ENCODE measurements at places on chromosomes 16 and 17. TPM values are rescaled to one million over a fixed set of nuclear protein-coding genes. Genes with fewer than 3 reads are reported as not detected.

The TIMM22 gene
- 14.0 TPM for total RNA-seq

DNA sequence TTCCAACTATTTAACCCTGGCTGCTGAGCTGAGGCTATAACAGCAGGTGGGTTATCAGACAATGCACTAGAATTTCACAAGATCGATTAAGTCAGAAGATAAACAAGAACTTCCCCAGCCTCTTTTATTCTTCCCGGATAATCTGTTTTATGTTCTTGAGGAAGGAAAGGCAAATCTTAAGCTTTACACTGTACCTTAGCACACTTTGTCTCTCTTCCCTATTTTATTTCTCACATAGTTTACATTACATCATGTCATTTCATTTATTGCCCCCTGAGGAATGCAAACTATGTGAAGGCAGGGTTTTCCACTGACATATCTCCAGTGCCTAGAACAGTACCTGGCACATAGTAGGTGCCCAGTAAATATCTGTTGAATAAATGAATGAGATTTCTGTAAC is 139.6 kb downstream of the SKAP1 start:
- peaks cover 27% of the 10 kb centered on the region for H3K4me1 ChIP-seq
- no peaks in the 10 kb centered on the region for H3K36me3 ChIP-seq
- no peaks in the 10 kb centered on the region for H3K27me3 ChIP-seq
- H3K27ac ChIP-seq = no peak overlapping the region

- peaks cover 12% of the 10 kb centered on the region for H3K4me1 ChIP-seq
- H3K27ac ChIP-seq = no peak overlapping the region
- no peak overlapping the region for H3K4me3 ChIP-seq
- no peaks in the 10 kb centered on the region for H3K36me3 ChIP-seq
- H3K27me3 ChIP-seq = no peaks in the 10 kb centered on the region
Measured at GRCh38 chr17:57666946-57667345, 78.2 kb downstream of the CCDC182 start.

DNA sequence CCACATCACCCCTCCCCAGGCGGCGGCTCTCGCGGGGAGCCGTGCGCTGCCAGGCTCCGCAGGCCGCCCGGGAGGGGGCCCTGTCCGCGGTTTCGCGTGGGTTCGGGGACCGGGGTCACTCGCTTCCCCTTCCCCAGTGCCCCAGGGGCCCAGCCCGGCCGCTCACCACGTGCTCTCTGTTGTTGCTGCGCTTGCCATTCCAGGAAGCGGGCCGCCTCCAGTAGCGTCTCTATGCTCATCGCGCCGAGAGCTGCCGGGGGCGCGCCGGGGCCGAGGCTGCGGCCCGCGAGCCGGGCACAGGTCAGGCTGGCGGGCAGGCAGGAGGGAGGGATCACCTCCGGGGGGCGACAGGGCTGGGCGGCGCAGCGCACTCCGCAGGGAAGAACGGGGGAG is 390 bp downstream of the MNT start:
- peak overlapping the region; percentile 97 for H3K27ac ChIP-seq
- peaks cover 83% of the 10 kb centered on the region for H3K4me1 ChIP-seq
- no peaks in the 10 kb centered on the region for H3K27me3 ChIP-seq

DNA sequence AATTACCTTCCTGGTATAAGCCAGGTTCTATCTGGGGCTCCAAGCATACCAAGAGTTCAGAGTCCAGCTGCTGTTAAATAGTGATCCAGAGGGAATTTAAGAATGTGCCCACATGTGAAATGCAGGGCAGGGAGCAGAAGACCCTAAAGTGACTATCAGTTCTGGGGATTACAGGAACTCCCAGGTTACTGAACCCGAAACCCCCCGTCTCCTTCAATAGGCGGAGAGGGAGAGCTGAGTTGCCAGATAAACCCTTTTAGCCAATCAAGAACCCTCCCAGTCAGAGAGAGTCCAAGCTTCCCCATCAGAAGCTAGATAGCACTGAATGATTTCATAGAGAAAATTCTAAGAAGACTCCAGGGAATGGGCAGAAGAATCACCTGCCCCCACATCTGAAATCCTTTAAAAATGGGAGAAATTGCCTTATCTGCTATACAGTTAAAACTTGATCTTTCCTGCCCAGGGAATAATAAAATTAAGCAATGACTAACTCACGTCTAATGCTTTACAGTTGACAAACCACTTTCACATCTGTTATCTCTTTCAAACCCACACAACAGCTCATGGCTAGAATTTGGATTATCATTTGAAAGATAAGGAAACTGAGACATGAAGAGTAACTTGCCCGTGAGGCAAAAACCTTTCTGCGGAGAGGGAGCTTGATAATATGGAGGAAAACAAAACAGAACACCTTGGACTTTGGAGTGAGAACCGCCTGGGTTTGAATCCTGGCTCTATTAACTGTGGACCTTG is 10.2 kb downstream of the NOG start:
- no peaks in the 10 kb centered on the region for H3K27me3 ChIP-seq
- H3K36me3 ChIP-seq = no peaks in the 10 kb centered on the region
- DNase-seq = no peak
- no peaks in the 10 kb centered on the region for H3K4me1 ChIP-seq
- H3K4me3 ChIP-seq = no peak overlapping the region
- H3K27ac ChIP-seq = no peak overlapping the region

The CCL23 gene
- total RNA-seq = not detected

The KRT222 gene
- 5.0 TPM for total RNA-seq

The NACA2 gene
- not detected for total RNA-seq

The CAMKK1 gene
- 10.6 TPM for total RNA-seq

The TMEM208 gene
- total RNA-seq = 36.1 TPM

The CAPNS2 gene
- not detected for total RNA-seq

DNA sequence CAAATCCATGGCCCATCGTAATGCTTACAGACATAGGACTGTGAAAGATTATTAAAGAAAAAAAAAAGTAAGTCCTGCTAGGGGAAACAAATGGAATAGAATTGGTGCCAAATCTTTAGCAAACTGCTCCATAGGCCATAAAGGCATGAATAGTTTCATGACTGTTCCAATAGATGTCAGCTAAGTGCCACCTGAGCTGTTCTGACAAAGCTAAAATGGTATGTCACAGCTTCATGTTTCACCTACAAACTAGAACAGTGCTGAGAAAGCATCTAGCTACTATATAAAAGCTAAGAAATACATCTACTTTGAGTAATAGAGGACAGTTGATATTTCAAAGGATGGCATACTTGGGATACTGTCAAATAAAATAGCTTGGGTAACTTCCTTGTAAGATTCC is 771.6 kb upstream of the CA10 start:
- no peaks in the 10 kb centered on the region for H3K4me1 ChIP-seq
- H3K27ac ChIP-seq = no peak overlapping the region
- no peak overlapping the region for H3K4me3 ChIP-seq
- no peaks in the 10 kb centered on the region for H3K27me3 ChIP-seq
- no peaks in the 10 kb centered on the region for H3K36me3 ChIP-seq

DNA sequence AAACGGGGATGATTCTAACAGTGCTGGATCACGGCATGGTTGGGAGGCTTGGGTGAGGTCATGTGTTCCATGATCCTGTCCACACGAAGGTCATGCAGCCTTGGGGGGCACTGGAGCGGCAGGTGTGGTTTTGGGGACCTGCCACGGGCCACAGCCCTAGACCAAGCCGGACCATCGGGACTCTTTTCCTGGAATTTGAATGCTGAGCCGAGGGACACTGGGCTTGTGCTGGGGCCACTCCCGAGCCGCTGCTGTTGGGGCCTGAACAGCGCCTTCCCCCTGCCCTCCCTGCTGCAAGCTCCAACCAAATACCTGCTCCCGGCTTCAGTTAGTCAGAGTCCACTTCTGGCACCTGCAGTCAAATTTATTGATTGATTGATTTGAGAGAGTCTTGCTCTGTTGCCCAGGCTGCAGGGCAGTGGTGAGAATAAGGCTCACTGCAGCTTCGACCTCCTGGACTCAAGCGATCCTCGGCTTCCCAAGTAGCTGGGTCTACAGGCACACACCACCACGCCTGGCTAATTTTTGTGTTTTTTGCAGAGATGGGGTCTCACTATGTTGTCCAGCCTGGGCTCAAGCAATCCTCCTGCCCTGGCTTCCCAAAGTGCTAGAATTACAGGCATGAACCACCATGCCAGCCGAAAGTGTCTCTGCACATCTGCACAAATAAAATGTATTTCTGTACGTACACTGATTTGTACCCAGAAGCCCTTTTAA is 37.2 kb upstream of the SLC38A10 start:
- no peak for DNase-seq
- peaks cover 76% of the 10 kb centered on the region for H3K4me1 ChIP-seq
- no peak overlapping the region for H3K4me3 ChIP-seq
- no peak overlapping the region for H3K27ac ChIP-seq

DNA sequence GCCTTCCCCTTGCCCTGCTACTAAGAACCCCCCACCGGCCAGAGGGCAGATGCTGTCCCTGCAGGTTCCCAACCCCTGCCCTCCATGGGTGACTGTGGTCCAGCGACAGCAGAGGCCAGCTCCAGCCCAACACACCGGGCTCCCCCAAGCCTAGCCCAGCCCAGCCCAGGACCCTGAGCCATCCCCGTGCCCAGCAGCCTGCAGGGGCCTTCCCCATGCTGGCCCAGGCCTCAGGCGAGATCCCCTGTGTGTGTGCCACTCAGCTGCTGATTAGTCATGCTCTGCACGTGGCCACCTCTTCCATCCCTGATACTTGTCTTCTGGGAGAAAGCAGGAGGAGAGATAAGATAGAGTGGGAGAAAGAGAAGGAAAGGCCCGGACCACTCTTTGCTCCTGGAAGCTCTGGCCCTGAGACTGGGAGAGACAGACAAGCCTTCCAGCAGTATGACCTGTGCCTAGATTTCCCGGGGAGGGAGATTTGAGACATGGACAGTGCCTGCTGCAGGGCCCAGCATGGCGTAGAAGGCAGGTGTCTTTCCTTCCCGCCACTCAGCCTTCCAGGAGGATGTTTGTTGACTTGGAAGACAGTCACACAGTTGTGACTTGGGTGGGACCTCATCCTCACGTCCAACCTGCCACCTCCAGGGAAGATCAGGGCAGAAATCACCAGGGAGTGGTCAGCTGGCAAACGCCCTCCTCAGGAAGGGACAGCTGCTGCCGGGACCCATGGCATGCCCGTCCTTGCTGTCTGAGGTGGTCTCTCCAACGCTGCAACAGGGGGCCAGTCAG is 41.3 kb upstream of the RASD1 start:
- H3K36me3 ChIP-seq = no peaks in the 10 kb centered on the region
- DNase-seq = no peak
- no peaks in the 10 kb centered on the region for H3K27me3 ChIP-seq
- H3K27ac ChIP-seq = no peak overlapping the region
- no peaks in the 10 kb centered on the region for H3K4me1 ChIP-seq

The CFAP97D1 gene
- total RNA-seq = 0.15 TPM

- no peak overlapping the region for H3K27ac ChIP-seq
- H3K4me3 ChIP-seq = no peak overlapping the region
- DNase-seq = no peak
- 0 out of 2 replicates have a peak, but pooled peaks cover 4% of the 10 kb centered on the region for H3K27me3 ChIP-seq
- no peaks in the 10 kb centered on the region for H3K4me1 ChIP-seq
Measured at GRCh38 chr16:17135439-17135838, 335.3 kb downstream of the XYLT1 start.

DNA sequence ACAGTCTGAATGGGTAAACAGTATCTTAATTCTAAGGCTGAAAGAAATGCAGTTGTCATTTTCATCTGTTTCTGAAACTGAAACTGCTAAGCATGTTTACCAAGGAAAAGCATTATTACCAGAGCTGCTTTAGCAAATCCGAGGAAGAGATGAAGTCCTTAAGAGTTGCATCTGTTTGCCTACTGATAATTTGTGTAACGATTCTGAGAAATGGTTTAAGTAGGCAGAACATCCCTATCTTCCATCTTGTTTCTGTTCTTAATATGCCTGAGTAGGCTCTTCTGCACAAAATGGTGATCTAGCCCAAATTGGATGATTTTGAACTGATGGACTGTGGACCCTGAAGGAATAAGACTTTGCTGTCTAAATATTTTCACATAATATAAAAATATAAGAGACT is 34.9 kb downstream of the NUP93 start:
- no peak for DNase-seq
- H3K27me3 ChIP-seq = no peaks in the 10 kb centered on the region
- no peaks in the 10 kb centered on the region for H3K4me1 ChIP-seq
- peaks cover 7% of the 10 kb centered on the region for H3K36me3 ChIP-seq
- no peak overlapping the region for H3K27ac ChIP-seq

DNA sequence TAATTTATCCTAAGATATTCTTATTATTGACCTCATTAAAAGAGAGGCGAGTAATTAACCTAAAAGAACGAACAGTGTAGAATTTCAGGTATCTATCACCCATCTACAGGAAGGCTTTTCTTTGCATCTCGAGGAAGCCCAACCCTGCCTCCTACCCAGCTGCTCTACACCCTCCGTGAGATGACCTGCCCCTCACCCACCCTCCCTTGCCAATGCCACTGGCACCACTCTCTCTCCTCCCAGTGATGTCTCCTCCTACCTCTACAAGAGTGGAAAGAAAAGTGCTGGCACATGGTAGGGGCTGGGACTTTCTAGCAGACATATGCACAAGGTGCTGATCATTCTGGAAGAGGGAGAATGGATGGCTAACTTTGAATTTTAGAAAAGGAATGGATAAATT is 22.9 kb upstream of the FOXJ1 start:
- no peaks in the 10 kb centered on the region for H3K27me3 ChIP-seq
- H3K4me3 ChIP-seq = no peak overlapping the region
- H3K36me3 ChIP-seq = no peaks in the 10 kb centered on the region
- no peak overlapping the region for H3K27ac ChIP-seq
- H3K4me1 ChIP-seq = no peaks in the 10 kb centered on the region

The KRT36 gene
- not detected for total RNA-seq

GRCh38 chr16:78292086-78292843 is 192.8 kb downstream of the WWOX start:
- no peak overlapping the region for H3K4me3 ChIP-seq
- H3K27ac ChIP-seq = no peak overlapping the region
- H3K36me3 ChIP-seq = no peaks in the 10 kb centered on the region
- no peak for DNase-seq
- no peaks in the 10 kb centered on the region for H3K27me3 ChIP-seq

DNA sequence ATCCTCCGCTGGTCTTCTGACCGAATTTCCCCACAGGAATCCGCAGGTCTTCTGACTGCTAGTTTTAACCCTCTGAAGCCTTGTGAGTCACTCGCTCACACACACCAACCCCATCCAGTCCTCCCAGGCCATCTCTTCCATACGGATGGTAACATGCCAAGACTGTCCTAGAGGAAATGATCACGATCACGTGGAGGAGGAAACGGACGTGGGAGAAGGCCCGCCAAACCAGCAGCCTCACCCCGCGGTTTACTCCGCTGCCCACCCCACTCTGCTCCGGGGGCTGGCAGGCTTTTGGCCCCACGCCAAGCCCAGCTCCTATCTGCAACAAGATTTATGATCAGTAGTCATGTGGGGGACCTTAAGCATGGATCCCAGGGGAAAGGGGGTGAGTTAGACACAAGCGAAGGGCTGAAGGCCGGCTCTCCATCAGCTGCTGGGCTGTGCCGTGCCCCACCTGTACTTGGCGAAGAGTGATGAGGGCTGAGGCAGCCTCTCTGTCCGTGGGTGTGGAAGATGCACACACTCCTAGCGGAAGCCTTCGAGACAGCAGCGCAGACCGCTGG is 1.5 kb upstream of the FAAP100 start:
- H3K27me3 ChIP-seq = no peaks in the 10 kb centered on the region
- peak; percentile 16 for DNase-seq
- peaks cover 19% of the 10 kb centered on the region for H3K36me3 ChIP-seq
- H3K4me3 ChIP-seq = peak overlapping the region; percentile 94
- H3K4me1 ChIP-seq = peaks cover 46% of the 10 kb centered on the region
- peak overlapping the region; percentile 86 for H3K27ac ChIP-seq

The KRTAP9-2 gene
- not detected for total RNA-seq
